Choroid plexus epithelial cell (primary cell): ENCODE measurements at places on chromosomes 2 and 18.

- peak; percentile 41 for DNase-seq
Observed at GRCh38 chr2:229920011-229920641, 1.7 kb downstream of the TRIP12 start.

GRCh38 chr2:23213196-23213595 lies 171.8 kb upstream of the KLHL29 start:
- DNase-seq = no peak

DNA sequence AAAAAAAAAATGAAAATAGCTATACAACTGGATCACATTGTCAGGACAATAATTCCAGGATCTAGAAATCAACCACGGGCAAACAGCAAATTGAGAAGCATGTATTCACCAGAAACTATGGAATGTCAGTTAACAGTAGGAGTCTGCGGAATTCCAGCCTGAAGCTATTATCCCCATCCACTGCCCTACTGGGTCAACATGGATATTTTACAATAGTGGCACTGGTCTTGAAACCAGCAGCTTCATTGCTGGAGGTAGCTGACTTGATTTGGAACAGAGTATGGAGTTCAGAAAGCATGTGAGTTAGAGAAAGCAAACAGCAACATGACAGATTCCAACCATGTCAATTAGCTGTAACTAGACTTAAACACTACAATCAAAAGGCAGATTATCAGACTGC lies 55.7 kb upstream of the PDE1A start:
- DNase-seq = no peak

DNA sequence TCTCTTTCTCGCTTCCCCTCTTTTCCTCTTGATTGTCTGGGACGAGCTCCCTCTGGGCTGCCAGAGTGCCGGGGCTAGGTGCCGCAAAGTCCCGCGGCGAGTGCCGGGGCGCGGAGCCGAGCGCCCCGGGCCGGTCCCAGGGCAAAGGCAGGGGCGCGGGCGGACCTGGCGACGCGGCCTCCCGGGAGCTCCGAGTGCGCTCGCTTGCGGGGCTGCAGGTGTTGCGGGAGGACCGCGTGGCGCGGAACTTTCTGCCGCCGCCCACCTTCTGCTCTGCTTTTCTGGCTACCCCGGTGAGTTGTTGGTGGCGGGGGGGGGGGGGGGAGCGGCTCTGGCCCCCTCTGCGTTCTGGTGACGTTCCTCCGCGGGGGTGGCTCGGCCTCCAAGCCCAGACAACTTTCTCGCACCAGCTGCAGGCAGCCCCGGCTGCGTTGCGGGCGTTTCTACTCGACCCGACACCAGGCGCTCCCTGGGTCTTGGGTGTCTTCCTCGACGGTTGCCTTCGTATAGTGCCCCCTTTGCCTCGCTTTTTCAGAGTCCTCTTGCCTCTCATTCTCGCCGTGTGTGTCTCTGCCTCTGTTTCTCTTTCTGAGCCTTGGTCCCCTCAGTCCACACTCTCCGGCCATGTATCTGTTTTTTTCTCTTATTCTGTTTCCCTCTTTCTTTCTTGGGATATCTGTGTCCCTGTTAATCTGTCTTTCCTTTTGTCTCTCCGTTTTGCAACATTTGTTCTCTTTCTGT lies 759 bp downstream of the GALNT13 start:
- DNase-seq = no peak

DNA sequence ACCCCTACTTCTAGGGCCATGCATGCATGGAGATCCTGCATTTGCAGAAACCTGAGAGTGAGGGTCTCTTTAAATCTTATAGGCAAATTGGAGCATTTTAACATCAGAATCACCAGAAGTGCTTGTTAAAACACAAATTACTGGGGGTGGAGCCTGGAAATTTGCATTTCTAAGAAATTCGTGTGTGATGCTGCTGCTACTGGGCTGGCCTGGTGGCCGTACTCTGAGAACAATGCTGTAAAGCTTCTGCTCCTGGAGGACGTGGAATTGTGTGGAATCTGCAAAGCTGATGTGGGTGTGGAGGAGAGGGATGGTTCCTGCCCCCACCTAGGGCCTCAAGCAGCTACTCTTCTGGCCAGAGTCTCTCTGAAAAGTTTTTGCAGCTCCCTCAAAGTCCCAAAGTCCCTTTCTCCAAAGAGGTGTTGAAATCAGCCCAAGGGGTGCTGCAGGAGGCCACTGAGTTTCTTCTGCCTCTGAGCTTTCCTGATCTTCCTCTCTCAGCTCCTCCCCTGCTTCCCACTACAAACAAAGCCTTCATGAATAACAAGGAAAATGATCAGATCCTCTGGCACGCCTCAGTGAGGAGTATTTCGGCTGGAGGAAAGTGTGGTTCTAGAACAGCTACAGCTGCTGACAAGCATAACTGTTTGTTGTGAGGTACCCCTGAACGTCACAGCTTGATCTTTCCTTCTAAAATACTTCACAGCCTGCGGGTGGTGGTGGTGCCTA lies 508.3 kb downstream of the CNTNAP5 start:
- DNase-seq = no peak

DNA sequence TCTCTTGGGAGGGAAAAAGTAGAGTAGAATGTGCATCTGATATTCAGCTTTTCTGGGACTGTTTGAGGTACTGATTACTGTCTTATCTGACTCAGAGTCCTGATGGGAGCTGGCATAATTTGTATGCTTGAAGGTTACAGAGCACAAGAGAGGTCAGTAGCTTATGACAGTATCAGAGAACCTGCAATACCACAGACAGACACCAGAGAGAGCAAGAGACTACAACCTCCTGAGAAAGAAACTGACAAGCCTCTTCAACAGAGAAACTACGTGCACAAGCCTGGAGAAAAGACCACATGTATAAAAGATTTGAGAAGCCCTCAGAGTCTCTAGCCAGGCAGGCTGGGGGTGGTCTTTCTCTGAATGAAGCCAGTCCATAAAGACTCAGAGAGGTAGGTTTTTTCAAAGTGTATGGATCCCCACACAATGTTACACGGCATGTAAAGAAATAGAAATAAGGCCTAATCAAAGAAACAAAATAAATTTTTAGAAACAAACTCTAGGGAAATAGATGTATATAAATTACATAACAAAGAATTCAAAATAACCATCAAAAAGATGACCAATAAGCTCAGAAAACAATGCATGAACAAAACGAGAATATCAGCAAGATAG lies 568.3 kb downstream of the LRRTM4 start:
- peak; percentile 30 for DNase-seq

- DNase-seq = no peak
Observed at GRCh38 chr2:218807626-218808025, 24.0 kb downstream of the PRKAG3 start.

DNA sequence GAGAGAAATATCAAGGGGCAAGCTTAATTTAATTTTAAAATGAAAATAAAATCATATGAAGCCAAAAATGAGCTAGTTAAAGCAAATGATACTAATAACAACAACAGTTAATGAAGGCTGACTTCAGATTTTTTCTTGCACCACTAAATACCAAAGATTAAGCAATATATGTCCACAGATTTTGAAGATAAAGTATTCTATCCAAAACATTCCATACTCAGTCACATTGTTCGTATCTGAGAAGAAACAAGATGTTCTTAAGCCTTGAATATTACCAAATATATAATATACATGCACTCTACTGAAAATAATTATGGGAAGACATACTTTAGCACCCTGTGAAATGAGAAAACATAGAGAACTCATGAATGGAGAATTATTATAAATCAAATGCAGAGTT lies 593.3 kb upstream of the SYT4 start:
- DNase-seq = peak; percentile 68

- peak; percentile 68 for DNase-seq
Observed at GRCh38 chr18:49819823-49820671, 6.7 kb upstream of the ACAA2 start.

GRCh38 chr18:24071779-24072178 lies 57.2 kb downstream of the TTC39C start:
- no peak for DNase-seq

- no peak for DNase-seq
Observed at GRCh38 chr18:76121011-76121410, 374.0 kb downstream of the ZNF516 start.

GRCh38 chr2:9593925-9594324 lies 36.9 kb downstream of the YWHAQ start:
- DNase-seq = no peak

DNA sequence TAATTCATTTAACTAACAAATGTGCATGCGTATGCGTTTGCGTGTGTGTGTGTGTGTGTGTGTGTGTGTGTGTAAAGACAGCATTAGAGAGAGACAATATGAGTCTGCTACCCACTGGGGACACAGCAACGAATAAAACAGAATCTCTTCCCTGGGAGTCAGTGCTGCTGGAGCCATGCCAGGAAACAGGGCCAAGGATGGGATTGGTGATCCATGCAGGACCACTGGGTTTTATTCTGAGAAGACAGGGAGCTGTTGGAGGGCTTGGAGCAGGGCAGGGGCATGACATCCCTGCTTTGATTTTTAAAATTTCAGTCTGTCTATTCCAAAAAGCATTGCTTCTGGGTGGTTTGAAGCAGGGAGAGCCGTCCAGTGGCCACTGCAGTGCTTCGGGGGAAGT lies 62.9 kb downstream of the PDCL3 start:
- no peak for DNase-seq

GRCh38 chr2:60962528-60962927 lies 55.0 kb upstream of the PEX13 start:
- DNase-seq = no peak

DNA sequence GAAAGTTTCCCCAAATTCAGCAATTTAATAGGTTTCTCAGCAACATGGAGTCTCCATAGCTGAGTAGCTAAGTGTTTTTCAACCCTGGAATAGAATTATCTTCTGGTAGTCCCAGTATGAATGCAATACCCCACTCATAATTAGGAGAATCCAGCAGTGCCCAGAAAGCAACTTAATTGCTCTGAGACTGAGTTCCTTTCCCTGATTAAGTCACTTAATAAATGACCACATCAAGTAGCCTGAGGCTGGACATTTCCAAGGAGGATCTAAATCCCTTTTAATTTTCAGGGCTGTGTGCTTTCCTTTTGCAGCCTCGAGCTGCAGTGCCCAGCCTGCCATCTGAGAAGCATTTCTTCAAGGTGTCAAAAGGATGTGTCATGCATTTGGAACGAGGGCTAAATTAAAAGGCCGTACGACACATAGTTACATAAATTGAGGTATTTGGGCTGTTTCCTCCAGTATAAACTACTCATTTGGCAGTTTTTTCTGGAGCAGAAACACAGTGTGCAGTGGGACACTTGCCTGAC lies 17.7 kb upstream of the SIX2 start:
- DNase-seq = no peak

DNA sequence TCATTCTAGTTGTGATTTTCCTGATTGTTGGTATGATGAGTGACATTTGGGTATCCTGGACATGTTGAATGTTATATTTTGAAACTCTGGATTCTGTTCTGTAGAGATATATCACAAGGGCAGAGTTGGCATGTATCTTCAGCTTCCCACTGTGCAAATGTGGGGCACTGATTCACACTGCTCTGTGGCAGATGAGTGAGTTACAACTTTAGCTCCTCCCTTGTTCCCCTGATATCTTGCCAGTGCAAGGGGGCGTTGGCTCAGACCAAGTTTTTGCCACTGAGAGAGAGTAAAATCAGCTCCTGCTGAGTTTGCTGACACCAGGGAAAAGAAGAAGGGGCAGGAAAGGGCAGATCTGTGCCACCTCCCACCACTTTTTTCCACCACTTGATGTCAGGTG lies 199.6 kb upstream of the MMADHC start:
- DNase-seq = no peak

GRCh38 chr2:53744395-53745065 lies 23.1 kb upstream of the CHAC2 start:
- no peak for DNase-seq

GRCh38 chr2:200172521-200172920 lies 134.0 kb upstream of the SPATS2L start:
- peak; percentile 48 for DNase-seq

DNA sequence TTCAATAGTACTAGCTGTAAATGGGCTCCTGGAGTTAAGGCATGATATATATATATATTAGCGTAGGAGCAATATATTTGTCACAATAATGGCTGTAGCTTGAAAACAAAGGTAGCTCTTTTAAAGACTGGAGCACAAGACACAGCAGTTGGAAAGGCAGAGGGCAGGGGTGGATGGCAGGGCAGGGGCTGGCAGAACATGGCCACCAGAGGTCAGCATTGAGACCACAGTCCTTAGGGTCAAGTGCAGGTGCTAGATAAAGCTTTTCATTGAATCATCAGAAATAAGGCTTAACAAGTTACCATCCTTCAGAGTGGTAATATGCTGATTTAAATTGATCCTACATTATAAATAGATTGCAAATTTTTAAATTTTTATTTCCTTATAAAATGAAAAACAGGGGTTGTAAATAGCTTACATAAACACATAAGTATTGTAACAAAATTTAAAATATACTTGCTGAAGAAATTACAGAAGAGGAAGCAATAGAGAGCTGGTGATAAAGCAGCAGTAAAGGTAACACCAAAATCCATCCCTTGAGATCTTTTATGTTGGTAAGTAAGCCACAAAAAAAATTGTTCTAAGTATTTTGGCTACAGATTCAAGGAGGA lies 161.2 kb upstream of the PIEZO2 start:
- DNase-seq = peak; percentile 62

- peak; percentile 7 for DNase-seq
Observed at GRCh38 chr2:51629406-51629805, 597.5 kb upstream of the NRXN1 start.

DNA sequence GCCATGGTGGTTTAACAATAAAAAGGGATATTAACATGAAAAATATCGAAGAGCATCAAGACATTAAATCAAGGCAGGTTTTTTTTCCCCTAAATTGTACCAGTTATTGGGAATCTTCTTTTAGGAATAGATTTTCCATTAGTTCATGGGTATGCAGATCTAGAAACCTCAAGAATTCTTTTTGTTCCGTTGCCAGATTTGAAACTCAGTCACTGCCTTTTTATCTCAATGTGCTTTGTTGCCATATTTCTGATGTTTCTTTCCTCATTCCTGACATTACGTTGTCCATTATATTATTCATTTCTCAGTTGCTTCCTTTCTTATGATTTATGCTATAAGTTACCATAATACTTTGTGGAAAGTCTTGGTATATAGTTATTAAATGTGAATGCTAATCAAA lies 162.2 kb downstream of the CD226 start:
- DNase-seq = peak; percentile 48

DNA sequence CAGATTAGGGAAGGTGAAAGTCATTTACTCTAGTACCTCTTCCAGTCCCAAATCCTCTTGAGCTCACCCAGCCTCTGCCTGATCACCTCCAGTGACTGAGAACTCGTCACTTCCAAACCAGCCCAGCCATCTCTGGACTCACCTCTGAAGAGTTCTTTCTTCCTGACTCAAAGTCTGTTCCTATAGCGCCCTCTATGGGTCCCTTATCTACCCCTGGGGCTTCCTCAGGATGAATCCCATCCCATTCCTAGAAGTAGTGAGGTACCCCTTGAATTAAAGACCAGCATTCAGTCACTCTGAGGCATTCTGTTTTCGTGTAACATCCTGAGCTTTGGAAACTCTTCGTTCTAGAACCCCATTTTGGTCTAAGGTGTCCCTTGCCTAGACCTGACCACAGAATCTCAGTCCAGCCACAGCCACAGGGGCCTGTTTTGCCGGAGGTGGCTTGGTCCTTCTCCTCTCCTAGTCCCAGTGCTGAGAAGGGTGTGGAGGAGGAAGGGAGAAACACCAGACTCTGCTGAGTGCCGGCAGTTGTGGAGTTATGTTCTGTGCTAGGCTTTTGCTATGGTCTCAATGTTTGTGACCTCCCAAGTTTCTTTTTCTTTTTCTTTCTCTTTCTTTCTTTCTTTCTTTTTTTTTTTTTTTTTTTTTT lies 32.7 kb downstream of the SIX3 start:
- DNase-seq = peak; percentile 62

- no peak for DNase-seq
Observed at GRCh38 chr2:142241016-142241415, 110.2 kb upstream of the LRP1B start.
